H54 (cell line): ENCODE measurements at places on chromosomes 13 and 19.

GRCh38 chr13:48232420-48233045 is 473 bp upstream of the ITM2B start:
- DNase-seq: no peak

- no peak for DNase-seq
Observed at GRCh38 chr19:50676625-50677197, 27.5 kb downstream of the C19orf81 start.

DNA sequence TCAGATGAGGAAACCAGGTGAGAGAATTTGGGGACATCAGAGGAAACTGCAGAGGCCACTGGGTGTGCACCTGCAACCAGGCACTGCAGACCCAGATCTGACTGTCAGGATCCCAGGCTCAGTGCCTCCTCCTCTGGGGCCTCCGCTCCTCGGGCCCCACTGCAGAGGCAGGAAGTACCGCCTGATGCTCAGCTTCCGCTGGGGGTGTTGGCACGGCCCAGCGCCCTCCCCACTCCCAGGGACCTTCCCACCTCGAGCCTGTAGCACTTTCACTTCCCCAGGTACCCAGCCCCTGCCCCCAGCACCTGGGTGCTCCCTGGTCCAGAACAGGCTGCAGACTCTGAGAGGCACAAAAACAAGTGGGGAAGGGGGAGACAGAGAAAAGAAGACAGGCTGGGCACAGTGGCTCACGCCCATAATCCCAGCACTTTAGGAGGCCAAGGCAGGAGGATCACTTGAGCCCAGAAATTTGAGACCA is 1.4 kb upstream of the CD37 start:
- no peak for DNase-seq

GRCh38 chr13:77907666-77908341 is 10.8 kb downstream of the EDNRB start:
- DNase-seq: no peak

- DNase-seq: no peak
Observed at GRCh38 chr19:11563532-11563931, 4.5 kb upstream of the ELOF1 start.

DNA sequence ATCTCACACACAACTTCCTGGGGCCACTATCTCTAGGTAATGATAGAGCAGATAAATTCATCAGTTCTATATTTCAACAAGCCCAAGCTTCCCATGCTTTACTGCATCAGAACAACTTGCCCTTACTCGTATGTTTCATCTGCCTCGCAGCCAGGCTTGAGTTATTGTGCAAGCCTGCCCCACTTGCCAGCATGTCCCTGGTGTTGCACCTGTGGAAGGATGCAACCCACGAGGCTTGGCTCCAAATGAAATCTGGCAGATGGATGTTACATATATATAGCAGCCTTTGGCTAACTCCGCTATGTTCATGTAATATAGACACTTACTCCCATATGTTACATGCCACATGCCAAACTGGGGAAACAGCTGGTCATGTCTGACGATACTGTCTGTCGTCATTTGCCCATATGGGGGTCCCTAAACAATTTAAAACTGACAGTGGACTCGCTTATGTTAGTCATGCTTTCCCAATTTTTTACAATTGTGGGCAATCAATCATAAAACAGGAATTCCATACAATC is 6.2 kb downstream of the ERVK3-1 start:
- no peak for DNase-seq

- DNase-seq: no peak
Observed at GRCh38 chr13:45936621-45937020, 85.1 kb upstream of the SIAH3 start.

DNA sequence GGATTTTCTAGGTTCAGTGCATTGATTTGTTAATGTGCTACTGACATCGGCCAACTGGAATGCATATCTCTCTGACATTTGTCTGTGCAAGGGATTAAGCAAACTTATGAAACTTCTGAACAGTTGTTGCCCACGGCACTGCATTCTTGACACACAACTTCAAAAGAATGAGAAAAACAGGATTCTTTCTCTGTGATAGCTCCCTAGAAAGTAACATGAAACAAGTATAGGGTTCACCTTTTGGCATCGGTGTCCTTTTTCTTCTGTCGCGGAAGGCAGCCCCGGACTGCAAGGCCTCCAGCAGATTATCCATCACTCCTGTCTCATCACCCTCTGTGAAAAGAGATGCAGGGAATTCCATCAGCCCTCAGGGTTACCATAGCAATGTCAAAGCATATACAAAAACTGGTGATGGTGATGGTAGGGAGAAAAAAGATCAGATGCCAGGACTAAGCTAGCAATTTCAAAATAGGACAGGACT is 389.2 kb downstream of the DIAPH3 start:
- no peak for DNase-seq

GRCh38 chr19:10305139-10305806 is 4.3 kb downstream of the ZGLP1 start:
- DNase-seq: no peak

GRCh38 chr13:64083396-64083795 is 2667.7 kb upstream of the PCDH20 start:
- DNase-seq: no peak

- DNase-seq: no peak
Observed at GRCh38 chr19:43589678-43590077, 6.3 kb downstream of the IRGQ start.

GRCh38 chr19:48391100-48392005 is at the start of gene KDELR1:
KDELR1 (minus strand) TSS chr19:48391551; CDS start chr19:48391358, 193 bp downstream.
- DNase-seq: no peak

GRCh38 chr13:76048675-76049375 is 412.7 kb downstream of the LMO7 start:
- no peak for DNase-seq

DNA sequence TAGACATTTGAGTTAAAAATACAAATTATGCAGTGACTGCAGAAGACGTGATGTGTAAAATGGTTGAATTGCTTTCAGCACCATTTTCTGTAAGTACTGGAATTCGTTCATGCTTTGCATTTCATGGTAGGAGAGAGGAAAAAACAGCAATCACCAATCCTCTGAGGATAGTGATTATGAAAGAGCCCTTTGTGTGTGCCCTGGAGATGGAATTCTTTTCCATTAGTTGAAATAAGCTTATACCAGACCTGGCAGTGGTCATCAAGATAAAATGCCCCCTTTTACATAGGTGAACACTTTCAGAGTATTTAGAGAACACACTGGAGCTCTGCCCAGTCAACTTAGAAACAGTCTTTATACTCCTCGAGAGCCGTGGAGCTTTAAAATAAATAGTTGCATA is 1.7 kb downstream of the CNMD start:
- DNase-seq: no peak

DNA sequence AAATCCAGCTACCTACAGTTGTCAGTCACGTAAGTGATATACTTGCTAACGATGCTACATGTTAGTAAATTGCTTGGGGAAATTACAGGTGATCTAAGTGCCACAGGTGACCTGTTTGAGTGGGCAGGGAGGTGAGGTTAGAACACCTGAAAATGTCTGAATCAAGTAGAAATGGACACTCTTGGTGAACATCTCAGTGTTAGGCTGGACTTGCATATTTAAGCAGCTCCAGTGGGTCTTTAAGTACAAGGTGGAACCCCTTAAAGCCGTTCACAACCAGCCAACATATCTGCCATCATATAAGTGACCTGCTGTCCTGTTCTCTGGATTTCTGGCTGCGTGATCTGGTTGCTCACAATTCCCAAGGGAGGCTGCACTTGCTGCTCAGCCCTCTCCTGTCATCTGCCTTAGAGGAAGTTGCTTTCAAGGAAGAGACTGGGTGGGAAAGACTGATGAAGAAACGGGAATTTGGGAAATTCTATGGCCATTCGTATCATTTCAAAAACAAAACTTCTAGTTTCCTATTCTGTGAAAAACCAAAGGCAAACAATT is 244.0 kb downstream of the DCLK1 start:
- DNase-seq: no peak

GRCh38 chr13:46008631-46009030 is 43.9 kb downstream of the ZC3H13 start:
- DNase-seq: no peak

GRCh38 chr19:53519446-53519845 is 18.5 kb upstream of the ZNF331 start:
- no peak for DNase-seq

- DNase-seq: no peak
Observed at GRCh38 chr19:27794494-27795042, 1418.4 kb downstream of the UQCRFS1 start.
